Activated CD4-positive, alpha-beta memory T cell treated with anti-CD3 and anti-CD28 coated beads for 36 hours (primary cell): ENCODE measurements at places on chromosomes 1 and 21. TPM values are rescaled to one million over a fixed set of nuclear protein-coding genes. Genes with fewer than 3 reads are reported as not detected.
A peak's percentile ranks its signal among the peaks of the same experiment; 100 is the strongest.

BTF3L4 gene
- 32.5 TPM for total RNA-seq

GRCh38 chr1:225981714-225982113 lies 17.4 kb downstream of the SDE2 start:
- no peak for DNase-seq

C1QC gene
- not detected for total RNA-seq

FBLIM1 gene
- total RNA-seq: 0.05 TPM

DNA sequence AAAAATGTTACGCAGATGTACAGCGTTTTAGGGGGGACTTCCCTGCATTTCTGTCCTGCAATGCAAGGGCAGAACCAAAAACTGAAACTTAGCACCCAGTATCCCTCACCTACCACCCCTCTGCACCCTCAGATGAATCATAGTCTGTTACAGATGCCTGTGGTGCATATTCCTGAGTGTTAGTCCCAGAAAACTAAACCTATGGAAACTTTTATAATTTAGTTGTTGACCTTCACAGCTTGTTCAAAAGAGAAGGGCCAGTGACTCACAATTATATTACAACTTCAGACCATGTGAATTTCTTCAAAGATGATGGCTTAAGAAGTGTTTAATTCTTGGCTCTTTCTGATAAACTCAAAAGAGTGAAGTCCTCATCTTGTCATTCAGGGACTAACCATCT lies 5.8 kb downstream of the PTGER3 start:
- DNase-seq: no peak

DNA sequence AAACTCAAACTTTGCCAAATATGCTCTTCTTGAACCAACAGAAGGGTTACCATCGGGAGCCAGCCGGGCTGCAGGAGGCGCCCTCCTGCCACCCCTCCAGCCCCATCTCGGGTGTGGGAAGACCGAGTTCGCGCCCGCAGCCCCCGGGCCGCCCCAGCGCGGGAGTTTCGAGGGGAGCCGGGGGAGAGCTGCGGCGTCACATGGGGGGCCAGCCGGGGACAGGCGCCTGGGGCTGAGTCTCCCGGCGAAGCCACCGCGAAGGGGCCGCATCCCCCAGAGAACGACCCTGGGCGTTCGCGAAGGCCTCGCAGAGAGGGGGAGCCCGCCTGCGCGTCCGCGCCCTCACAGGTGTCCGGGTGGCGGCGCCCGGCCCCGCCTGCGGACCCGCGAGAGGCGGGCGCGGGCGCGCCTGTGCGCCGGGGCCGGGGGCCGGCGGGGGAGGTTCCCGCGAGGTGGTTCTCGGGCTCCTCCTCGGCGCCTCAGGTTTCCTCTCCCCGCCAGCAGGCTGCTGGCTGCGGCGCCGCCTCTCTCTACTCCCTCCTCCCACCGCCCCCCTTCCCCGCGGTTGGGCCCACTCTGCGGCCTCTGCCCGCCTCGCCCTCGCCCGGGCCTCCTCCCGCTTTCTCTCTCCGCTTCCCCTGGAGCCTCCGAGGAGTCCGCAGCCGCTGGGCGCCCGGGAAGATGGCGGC lies at the start of gene RAVER2:
RAVER2 (plus strand) TSS at position 584 of the 689 bp plus-strand sequence; CDS start at position 682, 98 bp downstream.
- peak; percentile 72 for DNase-seq

HSD3B1 gene
- not detected for total RNA-seq

DNA sequence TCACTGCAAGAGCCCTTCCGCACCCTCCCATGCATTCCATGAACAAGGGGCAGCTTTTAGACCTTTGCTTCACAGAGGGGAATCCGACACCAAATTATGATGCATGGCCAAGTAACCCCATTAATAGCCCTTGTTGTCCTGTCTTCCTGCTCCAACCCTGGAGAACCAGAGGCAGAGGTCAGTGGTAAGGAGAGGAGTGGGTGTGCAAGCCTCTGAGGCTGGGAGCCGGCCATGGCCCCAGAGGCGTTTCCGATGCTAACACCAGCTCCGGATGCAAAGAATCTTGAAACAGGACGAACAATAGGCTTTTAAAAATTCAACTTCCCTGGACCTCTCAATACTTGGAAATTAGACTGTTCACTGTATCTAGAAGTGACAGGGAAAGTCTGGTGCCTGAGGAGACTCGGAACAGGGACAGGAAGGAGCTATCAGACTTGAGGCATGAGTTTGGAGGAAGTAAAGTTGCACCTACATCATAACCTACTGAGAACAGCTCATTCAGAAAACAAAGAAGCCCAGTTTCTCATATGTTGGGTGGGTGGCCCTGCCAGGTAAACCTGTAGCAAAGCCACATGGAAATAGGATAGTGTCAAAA lies 101.2 kb upstream of the ERG start:
- DNase-seq: no peak

WNT9A gene
- 0.12 TPM for total RNA-seq

CAMK2N1 gene
- total RNA-seq: 0.87 TPM

ZNF672 gene
- total RNA-seq: 50.3 TPM
